ENCODE measurements at places on chromosomes 6 and 20.

DNA sequence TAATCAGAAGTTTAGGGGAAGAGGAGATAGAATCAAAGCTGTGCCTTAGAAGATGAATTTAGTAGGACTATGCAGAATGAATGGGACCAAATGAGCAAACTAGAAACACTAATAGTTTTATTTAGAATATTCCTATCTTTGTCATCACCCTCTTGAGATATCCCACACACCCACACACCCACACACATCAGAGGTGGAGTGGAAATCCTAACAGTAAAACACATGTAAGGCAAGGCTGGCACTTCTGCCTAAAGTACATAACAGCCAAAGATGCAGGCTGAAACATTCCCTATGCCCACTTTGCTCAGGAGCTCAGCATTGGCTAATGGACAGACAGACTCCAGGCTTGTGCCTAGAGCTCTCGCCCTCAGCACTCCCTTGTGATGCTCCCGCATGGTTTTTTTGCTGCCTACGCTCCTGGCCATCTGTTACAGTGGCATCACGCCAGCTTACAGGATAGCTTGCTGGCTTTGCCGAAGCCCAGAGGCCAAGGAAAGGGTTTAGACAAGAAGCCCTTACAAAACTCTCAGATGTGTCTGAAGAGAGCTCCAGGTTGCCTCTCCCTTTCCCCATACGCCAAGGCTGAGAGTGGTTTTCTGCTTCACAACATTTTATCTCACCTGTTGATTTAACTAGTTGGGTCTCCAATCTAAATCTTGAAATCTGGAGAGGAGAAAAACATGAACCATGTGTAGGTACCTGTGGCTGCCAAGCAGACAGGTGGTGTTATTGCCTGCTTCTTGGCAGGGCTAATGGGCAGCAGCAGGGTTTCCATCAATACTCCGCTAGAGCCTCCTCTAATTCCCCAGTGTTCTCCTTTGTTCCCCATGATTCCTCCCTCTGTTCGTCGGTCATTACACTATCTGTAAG lies 282.6 kb upstream of the ID4 start:
- DNase-seq = no peak

DNA sequence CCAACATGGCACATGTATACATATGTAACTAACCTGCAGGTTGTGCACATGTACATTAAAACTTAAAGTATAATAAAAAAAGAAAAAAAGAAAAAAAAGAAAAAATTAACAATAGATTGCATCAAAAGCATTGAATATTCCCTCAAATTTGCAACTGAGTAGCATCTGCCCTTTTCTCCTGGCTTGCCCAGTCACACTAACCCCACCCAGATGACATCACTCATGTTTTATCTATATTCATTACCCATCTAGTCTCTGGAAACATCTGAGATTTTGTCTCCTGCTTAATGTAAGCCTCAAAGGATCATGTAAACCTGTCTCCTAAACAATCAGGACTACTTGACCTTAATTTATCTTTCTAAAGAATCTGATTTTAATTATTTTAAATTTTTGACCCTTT lies 706.8 kb downstream of the CD109 start:
- DNase-seq = no peak

- DNase-seq = no peak
Observed at GRCh38 chr20:19620446-19620845, 137.6 kb upstream of the RIN2 start.

- no peak for DNase-seq
Observed at GRCh38 chr6:35562060-35562459, 49.4 kb upstream of the TULP1 start.

DNA sequence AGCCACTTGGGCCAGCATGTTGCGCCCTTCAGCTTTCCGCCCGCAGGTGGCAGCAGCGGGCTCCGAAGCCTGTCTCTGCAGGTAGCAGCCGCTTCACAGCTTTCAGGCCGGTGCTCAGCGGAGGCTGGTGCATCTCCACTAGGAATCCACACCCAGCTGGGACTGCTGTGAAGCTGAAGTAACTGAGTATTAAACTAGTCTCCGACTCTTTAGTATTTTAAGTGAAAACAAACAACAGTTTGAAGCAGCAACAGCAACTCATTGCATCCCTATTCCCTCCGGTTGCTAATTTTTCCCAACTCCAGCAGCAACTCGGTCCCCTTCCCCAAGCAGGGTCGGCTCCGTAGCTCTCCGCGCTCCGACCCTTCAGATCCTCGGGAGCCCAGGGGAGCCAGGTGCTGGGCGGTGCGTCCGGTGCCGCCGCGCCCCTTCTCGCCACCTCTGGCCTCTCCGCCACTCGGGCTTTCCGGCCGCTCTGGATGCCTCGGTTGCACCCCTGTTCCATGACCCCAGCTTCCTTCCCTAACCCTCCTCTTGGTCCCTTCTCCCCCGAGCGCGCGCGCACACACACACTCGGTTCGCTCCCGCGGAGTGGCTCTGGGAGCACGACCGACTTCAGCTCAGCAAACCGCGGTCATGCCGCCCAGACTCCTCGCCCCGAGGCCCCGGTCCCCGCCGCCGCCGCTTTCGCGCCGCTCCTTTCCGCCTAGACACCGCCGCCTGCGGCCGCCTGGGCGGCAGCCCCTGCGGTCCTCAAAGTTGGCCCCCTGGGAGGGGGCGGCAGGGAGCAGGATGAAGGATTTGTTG lies 765 bp upstream of the NKAIN2 start:
- peak; percentile 18 for DNase-seq

- no peak for DNase-seq
Observed at GRCh38 chr20:59724457-59725366, 120.4 kb downstream of the PHACTR3 start.

DNA sequence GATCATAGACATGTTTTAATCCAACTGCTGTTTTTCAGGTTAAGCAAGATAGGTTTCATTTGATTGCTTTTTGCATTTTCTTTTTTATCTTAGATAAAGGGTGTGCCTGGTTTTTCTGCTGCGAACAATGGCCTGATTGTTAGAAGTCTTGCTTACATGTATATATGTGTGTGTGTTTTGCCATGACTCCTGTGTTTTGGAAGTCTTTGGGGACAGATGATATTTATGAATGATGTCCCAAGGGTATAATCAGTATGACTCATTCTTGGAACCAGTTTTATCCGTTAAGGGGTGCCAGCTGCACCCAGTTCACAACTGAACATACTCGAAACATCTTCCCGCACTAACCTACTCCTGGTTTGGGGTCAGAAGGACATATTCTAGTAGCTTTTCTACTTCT lies 230.1 kb upstream of the SUPT3H start:
- DNase-seq = no peak

DNA sequence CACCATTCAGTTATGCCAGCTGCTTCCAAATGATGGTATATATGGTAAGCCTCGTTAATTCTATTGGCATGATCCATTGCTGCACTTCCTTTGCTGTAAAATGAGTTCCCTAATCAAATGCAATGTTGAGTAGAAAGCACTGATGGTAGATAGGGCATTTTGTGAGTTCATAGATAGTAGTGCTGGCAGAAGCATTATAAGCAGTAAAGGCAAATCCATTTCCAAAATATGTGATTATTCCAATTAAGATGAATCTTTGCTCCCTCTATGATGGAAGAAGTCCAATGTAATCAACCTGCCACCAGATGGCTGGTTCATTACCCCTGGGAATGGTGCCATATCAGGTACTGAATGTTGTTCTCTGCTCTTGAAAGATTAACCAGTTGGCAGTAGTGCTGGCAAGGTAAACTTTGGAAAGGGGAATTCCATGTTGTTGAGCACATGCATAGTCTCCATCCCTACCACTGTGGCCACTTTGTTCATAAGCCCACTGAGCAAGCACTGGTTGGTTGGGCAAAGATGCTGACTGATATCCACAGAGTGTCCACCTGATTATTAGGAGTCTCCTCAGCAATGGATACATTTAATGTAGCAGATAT lies 5.6 kb upstream of the TBPL1 start:
- no peak for DNase-seq

DNA sequence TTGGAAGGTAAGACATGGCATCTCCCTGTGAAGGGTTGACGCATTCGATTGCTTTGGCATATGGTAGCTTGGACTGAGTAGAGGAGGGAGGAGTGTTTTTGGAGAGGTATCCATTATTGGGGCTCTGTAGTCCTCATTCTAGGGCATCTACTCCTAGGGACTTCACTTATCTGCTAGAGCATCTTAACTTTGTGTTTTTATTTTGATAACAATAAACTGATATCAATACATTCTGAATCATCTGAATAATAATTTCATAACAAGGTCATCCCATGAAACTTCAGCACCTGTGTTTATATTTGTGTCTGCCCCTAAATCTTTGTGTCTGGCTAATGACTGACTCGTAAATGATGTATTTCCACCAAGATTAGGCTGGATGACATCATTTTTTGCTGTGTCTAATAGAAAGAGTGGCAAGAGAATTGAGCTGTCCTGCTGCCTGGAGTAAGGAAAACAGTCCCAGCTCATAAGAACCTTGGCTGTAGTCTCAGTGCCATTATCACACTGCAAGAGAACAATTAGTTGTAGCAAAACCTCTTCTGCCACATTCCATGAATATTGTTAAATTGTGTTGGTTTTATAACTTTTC lies 288.5 kb downstream of the PRL start:
- no peak for DNase-seq

DNA sequence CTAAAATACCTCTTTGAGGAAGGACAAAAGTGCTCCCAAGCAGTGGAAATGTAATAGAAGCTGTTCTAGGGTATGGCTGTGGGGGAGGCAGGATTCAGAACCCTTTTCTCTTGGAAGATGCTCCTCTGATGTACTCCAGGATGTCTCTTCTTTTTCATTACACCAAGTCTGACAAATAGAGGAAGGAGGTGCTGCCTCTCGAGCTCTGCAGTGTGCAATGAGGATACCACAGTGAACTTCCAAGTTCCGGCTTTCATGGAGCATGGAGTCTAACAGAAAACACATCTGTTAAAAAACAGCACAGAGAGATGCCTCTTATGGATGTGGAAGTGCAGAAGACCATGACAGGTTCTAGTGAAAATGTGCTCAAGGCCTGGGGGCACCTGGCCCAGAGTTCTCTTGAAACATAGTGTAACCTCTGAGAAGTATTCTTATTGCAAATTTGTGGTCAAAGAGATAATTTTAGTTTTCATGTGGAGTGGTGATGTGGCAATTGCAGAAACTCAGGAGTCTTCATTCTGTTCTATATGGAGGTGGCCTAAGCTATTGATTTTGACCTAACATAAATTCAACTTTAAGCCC lies 362.0 kb upstream of the CITED2 start:
- no peak for DNase-seq
